ENCODE measurements at places on chromosomes 12 and 14.

DNA sequence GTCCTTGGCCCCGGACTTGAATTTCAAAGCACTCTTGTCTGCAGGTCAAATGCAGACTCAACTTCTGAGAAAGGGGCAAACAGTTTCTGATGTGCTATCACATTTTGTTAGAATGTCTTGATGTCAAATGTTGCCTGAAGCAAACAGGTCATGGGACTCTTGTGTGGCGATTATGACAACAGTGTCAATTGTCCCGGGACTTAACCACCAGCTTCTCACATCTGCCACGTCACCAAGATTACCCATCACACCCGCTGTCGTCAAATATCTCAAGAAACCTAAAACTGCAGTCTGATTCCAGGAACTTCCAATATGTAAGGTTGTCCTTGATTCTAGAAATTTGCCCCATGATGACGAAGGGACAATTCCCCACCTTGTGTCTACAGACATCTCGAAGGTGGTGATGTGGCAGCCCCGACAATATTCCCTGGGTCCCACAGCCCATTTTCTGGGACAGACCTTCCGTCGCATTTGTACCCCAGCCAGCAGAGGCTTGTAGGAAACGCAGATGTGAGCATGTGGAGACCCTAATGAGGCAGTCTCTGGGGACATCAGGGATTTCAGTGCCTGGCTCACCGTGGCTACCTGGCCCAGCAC is 21.3 kb downstream of the LRTM2 start:
- no peak for DNase-seq

DNA sequence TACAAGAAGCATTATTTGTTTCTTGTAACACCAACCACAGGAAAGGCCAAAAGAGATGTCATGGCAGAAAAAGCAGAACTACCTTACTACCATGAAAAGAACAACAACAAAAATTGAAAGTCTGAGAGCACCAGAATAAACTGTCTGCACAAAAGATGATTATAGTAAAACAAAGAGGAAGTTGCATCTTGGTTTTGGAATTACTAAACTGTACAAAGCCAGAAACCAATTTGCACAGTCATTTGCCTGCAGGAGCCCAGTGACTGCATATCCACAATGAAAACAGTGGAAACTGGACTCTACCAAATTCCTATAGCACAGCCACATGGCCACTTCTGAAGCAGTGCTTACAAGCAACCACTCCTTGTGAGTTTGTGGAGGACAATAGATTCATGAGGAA is 276.2 kb downstream of the SSPN start:
- peak; percentile 16 for DNase-seq

- DNase-seq, result no peak
These were observed 17.1 kb downstream of the TESPA1 start for GRCh38 chr12:54967461-54967860.

DNA sequence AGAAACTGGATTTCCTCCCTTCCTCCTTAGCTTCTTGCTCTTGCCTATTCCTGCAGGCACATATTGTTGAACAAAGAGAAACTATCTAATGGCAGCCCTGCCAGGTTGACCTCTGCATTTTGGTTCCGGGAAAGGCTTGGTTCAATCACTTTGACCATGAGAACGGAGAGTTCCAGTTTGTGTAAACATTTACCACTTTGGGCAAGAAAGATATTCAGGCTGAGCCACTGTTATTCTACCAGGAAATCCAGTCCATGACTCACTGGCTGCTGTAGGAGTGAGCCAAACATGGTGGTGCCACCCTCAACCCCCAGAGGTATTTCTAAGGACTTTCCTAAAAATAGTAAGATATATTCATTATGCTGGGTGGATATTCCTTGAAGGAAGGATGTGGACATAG is 242.2 kb upstream of the OR4E1 start:
- no peak for DNase-seq

GRCh38 chr14:30158299-30158698 is 230.7 kb upstream of the PRKD1 start:
- no peak for DNase-seq

GRCh38 chr12:62282057-62282774 is 22.0 kb downstream of the USP15 start:
- DNase-seq, result no peak

DNA sequence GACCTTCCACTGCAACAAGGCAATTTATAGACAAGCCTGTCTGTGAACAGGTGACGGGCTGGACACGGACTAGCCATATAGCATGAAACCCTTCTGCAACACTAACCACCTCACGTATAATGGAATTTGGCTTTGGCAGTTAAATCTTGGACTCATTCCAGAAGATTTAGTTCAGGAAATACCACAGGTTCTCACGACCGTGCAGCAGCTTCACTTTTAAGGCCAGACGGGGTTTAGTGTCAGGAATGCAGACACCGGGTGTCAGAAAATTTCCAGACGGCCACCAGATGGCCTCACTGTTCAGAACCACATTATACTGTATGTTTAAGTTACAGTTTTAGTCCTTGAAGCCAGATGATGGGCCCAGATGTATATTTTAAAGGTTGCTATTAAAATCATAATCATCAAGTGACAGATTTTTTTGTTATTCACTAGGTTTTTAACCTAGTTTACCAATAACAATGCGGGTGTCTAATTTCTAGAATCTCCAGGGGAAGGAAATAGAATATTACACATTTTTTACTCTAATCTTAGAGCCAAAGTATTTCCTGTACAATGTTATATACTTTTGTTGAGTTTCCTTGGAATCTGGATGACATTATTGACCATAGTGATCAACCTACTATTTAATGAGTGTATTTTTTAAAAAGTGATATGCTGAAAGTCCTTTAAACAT is 90.5 kb upstream of the TMPO start:
- DNase-seq, result no peak

All from GM12892 (cell line).